Heart right ventricle (tissue), 16 donors: ENCODE measurements at places on chromosomes 2 and 18. TPM values are rescaled to one million over a fixed set of nuclear protein-coding genes. Genes with fewer than 3 reads are reported as not detected.

- DNase-seq: no peak
Observed at GRCh38 chr2:65490222-65490621, 57.8 kb upstream of the SPRED2 start.

LRATD1 gene
- total RNA-seq: 0.73 TPM

DNA sequence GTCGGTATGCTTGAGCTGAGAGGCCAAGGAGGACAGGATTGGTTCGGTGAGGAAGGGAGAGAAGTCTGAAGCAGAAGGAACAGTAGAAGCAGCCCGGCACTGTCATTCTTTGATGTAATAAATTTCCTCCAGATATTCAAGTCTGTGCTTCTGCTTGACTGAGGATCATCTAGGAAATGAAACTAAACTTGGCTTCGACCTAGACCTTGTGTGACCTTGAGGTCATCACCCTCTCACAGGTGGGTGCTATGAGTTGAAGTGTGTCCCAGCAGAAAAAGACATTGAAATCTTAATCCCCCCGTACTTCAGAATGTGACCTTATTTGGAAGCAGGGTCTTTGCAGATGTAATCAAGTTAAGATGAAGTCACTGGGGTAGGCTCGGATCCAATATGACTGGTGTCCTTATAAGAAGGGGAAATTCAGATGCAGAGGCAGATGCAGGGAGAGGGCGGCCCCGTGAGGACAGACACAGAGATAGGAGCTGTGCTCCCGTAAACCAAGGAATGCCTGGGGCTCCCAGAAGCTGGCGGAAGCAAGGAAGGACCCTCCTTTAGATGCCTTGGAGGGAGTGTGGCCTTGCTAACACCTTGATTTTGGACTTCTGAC, 49.0 kb downstream of the PRKCE start:
- no peak for DNase-seq

TWSG1 gene
- total RNA-seq: 15.0 TPM

SLC40A1 gene
- 48.1 TPM for total RNA-seq

- DNase-seq: no peak
Observed at GRCh38 chr2:30363406-30363805, 83.6 kb upstream of the LCLAT1 start.

DNA sequence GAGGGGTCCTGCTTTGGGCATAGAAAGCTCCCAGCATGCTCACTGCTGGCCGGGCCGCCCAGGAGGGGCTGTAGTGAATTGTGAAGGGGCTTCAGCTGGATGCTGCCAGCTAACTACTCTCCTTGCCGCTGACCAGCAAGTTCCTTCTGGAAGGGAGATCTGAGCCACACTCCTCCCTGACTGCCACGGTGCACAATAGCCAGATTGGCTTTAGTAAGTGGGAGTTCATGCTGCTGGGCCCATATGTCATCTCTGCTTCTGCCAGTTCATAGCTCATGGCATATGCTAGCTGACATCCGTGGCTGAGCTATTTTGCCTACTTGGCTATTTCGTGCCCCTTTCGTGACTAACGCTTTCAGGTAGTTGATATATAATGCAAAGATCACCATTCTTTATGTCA, 51.6 kb upstream of the ROCK2 start:
- DNase-seq: no peak

GRCh38 chr18:42706618-42707017, 408.9 kb downstream of the RIT2 start:
- no peak for DNase-seq

- no peak for DNase-seq
Observed at GRCh38 chr2:58447586-58447985, 206.5 kb upstream of the FANCL start.

DNA sequence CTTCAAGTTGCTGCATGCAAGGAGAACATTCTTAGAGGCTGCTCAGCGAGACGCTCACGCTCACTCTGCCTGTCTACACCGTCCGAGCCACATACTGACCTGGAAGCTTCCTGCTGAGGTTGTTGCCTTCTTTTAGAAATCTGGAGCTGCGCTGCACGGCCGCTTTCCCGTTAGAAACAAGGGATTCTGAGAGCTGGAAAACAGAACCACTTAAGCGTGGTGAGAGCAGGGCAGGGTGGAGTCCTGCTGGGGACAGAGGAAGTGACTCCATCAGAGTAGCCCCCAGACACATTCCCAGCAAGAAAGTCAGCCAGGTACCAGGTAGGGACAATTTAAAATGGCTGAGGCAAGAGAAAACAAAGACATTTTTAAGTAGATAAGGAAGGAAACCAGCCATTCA, 135.2 kb downstream of the LAMA1 start:
- no peak for DNase-seq

DNA sequence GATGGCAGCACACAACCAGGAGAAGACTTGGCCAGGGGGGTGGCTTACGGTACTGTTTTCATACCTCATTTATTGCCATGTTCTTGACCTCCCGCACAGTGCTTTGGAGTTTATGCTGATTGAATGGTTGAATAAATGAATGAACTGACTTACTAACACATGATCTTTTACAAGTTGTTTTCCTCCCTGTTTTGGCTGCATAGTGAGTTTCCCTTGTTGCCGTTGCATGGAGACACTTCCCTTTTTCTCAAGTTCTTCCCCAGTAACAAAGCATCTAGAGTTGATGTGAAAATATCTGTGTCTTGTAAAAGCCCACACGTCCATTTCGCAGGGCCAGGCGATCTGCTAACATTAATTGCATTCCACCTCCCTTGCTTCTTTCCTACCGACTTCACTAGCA, 35.7 kb upstream of the RAB1A start:
- DNase-seq: no peak

DNA sequence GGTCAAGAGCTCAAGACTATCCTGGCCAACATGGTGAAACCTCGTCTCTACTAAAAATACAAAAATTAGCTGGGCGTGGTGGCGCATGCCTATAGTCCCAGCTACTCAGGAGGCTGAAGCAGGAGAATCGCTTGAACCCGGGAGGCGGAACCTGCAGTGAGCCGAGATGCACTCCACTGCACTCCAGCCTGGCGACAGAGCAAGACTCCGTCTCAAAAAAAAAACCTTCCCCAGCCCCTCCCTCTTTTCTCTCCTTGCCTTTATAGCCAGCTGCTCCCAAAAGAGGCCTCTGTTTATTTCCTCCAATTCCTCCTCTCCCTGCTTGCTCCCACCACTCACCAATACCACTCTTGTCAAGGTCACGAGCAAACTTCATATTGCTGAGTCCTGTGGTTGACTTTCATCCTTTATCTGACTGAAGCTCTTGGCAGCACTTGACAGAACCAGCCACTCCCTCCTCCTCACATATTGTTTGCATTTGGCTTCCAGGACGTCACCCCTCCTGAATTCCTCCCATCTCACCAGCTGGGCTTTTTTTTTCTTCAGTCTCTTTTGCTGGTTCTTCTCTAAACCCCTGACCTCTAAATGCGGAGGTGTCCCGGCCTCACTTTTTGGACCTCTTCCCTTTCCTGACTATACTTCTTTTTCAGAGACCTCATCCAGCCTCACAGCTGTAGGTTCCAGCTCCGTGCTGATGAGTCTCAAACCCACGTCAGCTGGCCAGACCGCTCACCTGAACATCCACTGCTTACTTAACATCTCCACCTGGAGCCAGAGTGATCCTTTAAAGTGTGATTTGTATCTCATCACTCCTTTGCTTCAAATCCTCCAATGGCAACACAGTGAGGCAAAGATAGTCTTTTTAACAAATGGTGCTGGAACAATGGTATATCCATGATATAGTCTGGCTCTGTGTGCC, 84.6 kb upstream of the CAB39 start:
- no peak for DNase-seq

GRCh38 chr18:52288403-52289004, 51.5 kb upstream of the DCC start:
- no peak for DNase-seq
